Stimulated activated CD4-positive, alpha-beta T cell treated with anti-CD3 and anti-CD28 coated beads, Interleukin-4, amount 100 ng/mL, for 48 hours (primary cell): ENCODE measurements at places on chromosomes 1 and 21.

GRCh38 chr1:159921700-159922504, 3.4 kb downstream of the TAGLN2 start:
- no peak for DNase-seq

- DNase-seq, result no peak
These were observed 49.5 kb upstream of the LRRN2 start for GRCh38 chr1:204735042-204735441.

GRCh38 chr1:212916481-212917133, 33.7 kb upstream of the VASH2 start:
- no peak for DNase-seq

GRCh38 chr1:225595974-225596551, 56.9 kb downstream of the ENAH start:
- no peak for DNase-seq

GRCh38 chr1:45325851-45326506, 716 bp upstream of the HPDL start:
- DNase-seq, result no peak

DNA sequence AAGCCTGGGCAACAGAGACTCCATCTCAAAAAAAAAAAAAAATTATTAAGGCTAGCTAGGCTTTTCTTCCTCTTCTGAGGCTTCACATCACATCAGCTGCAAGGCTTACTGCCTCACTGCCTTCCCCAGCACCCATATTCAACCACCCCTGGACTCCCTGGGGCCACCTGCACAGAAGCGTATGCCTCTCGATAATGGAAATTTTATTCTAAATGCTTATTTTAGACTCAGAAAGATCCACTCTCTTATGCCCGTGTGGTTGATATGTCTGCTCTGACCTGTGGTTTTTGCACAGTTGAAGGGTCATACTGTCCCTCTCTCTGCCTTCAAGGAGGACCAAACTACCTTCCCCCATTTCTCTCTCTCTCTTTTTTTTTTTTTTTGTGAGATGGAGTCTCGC, 1.5 kb upstream of the FCRLA start:
- no peak for DNase-seq

DNA sequence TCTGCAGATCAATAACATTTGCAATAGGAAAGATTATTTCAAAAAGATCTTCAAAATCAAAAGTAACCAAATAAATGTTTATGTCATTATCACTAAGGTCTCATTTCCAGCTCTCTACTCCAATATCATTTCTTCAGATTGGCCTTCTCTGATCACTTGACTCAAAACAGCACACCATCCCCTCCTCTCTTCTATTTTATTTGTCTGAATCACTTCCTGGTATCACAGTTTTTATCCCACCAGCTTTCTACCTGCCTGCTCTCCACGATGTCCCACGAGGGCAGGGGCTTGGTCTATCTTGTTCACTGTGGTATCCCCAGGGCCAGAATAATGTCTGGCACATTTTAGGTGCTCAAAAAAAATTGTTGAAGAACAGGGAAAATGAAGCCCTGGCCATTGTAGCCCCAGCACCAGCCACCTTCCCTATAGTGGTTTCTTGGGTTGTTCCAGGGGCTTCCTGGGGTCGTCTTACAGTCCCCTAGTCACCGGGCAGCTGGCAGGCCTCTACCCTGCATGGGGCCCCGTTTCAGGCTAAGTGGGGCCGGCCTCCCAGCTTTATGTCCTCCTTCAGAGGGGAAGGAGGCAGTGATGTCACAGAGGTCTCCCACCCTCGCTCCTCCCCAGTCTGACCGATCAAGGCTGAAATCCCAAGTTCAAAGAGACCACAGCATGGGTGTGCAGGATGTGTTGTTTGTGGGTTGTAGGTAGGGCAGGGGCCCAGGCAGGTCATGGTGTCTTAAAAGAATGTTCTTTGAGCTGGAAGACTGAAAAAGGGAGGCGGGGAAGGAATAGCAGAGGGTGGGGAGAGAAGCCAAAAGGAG, 3.5 kb upstream of the PADI1 start:
- no peak for DNase-seq

GRCh38 chr1:50742523-50742922, 217.5 kb downstream of the FAF1 start:
- no peak for DNase-seq

- no peak for DNase-seq
These were observed 87.6 kb downstream of the CATSPERE start for GRCh38 chr1:244548558-244549115.

- DNase-seq, result no peak
These were observed 1.1 kb downstream of the TSPEAR start for GRCh38 chr21:44710294-44710665.

- no peak for DNase-seq
These were observed 122.4 kb downstream of the LMX1A start for GRCh38 chr1:165234149-165234548.

DNA sequence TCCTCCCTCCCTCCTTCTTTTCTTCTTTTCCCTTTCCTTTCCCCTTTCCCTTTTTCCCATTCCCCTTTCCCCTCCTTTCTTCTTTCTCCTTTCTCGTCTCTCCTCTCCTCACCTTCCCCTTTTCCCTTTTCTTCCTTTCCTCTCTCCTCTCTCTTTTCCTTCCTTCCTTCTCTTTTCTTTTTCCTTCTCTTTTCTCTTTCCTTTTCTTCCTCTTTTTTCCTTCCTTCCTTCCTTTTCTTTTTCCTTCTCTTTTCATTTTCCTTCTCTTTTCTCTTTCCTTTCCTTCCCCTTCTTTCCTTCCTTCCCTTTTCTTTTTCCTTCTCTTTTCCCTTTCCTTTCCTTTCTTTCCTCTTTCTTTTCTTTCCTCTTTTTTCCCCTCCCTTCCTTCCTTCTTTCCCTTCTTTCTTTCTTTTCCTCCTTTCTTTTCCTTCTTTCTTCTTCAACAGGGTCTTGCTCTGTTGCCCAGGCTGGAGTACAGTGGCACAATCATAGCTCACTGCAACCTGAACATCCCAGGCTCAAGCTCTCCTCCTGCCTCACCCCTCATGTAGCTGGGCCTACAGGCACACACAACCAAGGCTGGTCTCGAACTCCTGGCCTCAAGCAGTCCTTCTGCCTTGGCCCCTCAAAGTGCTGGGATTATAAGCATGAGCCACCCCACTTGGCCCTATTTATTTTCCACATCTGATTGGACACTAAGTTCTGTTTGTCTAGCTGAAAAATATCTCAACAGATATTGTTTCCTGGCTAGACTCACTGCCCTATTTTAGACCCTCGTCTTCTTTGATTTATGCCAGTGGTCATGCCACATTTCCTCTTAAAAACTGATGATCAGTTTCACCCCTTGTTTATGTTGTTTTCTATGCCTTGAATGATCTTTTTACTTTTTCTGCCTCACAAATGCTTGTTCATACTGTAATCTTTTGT, 57.1 kb upstream of the MACF1 start:
- no peak for DNase-seq

DNA sequence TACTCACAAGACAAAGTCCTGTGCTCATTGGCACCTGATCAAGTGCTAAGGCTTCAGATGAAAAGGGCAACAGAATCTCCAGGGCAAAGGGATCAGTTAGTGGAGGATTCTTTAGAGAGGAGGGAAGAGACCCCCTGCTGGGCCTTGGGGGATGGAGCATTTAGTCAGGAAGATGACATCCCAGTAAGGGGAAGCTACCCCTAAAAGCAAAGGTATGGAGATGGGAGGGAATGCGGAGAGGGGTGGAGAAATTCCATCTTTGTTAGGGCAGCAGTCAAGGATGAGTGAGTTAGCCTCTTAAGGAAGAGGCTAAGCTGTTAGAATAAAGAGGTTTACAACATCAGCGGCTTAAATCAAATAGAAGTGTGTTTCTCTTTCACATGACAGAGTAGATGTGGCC, 67.4 kb downstream of the ST6GALNAC3 start:
- no peak for DNase-seq

DNA sequence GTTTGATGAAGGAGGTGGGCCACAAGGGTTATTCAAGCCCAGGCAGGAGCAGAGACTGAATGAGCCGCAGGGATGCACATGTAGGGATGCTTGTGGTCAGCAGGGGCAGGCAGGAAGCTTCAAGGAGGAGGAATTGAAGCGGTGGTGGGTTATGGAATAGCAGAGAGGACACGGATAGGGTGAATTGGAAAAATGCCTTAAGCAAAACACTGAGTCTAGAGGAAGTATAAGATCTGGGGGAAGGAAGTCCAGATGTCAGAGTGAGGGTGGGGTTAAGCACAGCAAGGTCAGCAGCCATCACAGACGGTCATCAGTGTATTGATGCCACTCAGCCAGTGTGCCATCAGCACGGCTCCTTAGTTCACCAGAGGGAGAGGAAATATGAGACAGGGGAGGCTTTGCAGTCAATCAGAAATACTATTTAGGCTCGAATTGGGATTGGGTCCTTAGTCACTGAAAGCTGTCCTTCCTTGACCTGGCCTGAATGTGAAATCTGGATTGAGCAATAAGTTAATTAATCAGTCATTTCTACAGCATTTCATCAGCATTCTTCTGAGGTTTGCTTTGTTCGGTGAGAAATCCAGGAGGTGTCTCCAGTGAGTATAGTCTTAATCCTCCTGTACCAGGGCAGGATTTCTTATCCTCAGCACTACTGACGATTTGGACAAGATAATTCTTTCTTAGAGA, 6.0 kb upstream of the LCE1F start:
- DNase-seq, result no peak

GRCh38 chr1:75423616-75424015, 187.3 kb downstream of the SLC44A5 start:
- no peak for DNase-seq

DNA sequence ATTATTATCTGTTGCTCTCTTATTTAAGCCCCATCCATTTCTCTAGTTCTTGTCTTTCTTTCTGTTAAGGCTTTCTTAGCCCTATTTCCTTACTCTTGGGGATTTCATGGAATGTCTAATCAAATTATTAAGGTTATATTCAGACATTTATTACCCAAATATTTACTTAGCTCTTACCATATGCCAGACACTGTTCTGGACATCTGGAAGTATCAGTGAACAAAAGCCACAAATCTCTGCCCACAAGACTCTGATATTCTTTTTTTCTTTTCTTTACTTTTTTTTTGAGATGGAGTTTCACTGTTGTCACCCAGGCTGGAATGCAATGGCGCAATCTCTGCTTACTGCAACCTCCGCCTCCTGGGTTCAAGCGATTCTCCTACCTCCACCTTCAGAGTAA, 74.3 kb upstream of the NBL1 start:
- no peak for DNase-seq
